GM23248 (cell line): ENCODE measurements at places on chromosomes 11 and 22. TPM values are rescaled to one million over a fixed set of nuclear protein-coding genes. Genes with fewer than 3 reads are reported as not detected.

Gene FXYD6
- total RNA-seq: not detected in 2 replicates

Gene IFTAP
- 11.3 and 27.5 TPM in 2 replicates for total RNA-seq

GRCh38 chr22:37300551-37301017, 18.3 kb downstream of the CYTH4 start:
- no peak for DNase-seq
- no peak overlapping the region for H3K4me3 ChIP-seq

GRCh38 chr22:47548953-47549740, 786.7 kb downstream of the TBC1D22A start:
- H3K36me3 ChIP-seq: no peaks in the 10 kb centered on the region
- no peak overlapping the region for H3K4me3 ChIP-seq
- H3K27me3 ChIP-seq: no peaks in the 10 kb centered on the region
- H3K4me1 ChIP-seq: no peaks in the 10 kb centered on the region
